ENCODE measurements at places on chromosomes 16 and 17. TPM values are rescaled to one million over a fixed set of nuclear protein-coding genes. Genes with fewer than 3 reads are reported as not detected.

The GLIS2 gene
- 3.2 TPM for total RNA-seq

The ABR gene
- total RNA-seq, result 88.9 TPM

The TEDC2 gene
- total RNA-seq, result 5.9 TPM

The EFNB3 gene
- 14.4 TPM for total RNA-seq

The TBC1D3C gene
- not detected for total RNA-seq

The CDK5R1 gene
- total RNA-seq, result 88.1 TPM

The C1QL1 gene
- 4.3 TPM for total RNA-seq

The KRTAP4-1 gene
- total RNA-seq, result not detected

The TMEM235 gene
- total RNA-seq, result 1.6 TPM

The ARHGDIA gene
- total RNA-seq, result 18.3 TPM

The HEATR9 gene
- not detected for total RNA-seq

The CMTM1 gene
- 7.6 TPM for total RNA-seq

The ZSCAN10 gene
- not detected for total RNA-seq

The TEX19 gene
- not detected for total RNA-seq

The CIITA gene
- 0.36 TPM for total RNA-seq

The ASB16 gene
- not detected for total RNA-seq

The PRAC1 gene
- total RNA-seq, result not detected

The EVI2B gene
- total RNA-seq, result 0.36 TPM

The RAI1 gene
- total RNA-seq, result 23.0 TPM

The CBX2 gene
- 19.9 TPM for total RNA-seq
